Right ventricle myocardium superior (tissue), 1 donor: ENCODE measurements at places on chromosomes 7 and 10. TPM values are rescaled to one million over a fixed set of nuclear protein-coding genes. Genes with fewer than 3 reads are reported as not detected.
A peak's percentile ranks its signal among the peaks of the same experiment; 100 is the strongest.

Gene PDE6C
- not detected for total RNA-seq

DNA sequence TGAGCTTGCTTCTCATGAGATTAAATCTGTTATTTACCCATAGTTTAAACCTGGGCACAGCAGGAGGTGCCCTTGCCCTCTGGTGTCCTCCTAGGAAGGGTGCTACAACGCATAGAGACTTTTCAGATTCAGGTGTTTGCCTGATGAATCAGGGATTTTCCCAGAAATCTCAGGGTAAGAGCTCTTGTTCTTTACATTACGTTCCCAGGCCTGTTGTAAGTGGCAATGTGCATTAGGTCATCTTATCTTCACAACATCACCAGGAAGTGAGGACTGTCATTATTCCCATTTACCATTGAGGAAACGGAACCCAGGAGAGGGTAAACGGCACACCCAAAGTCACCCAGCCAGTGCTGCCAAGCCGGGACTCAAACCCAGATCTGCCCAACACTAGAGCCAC, 73.0 kb downstream of the NHLRC2 start:
- no peak for DNase-seq

- DNase-seq: peak; percentile 75
Measured at GRCh38 chr7:132500727-132501440, 75.4 kb downstream of the PLXNA4 start.

DNA sequence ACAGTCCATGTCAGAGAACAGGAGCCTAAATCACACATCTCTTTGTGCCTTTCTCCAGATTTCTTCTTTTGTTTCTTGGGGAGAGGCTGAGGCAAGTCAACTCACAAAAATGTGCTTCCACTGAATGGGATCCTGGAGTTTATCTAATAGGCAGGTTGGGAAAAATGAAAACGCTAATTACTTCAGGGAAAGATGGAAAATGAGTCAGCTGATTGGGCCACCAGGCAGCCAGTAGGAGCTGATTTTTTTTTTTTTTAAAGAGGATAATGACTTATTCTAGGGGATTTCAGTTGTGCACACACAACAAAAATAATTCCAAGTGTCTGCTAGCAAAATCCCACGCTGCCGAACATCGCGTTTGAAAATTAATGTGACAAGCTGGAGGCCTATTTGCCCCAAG, 412.8 kb upstream of the ZMIZ1 start:
- no peak for DNase-seq

Gene CPA1
- not detected for total RNA-seq

Gene LRRD1
- not detected for total RNA-seq

DNA sequence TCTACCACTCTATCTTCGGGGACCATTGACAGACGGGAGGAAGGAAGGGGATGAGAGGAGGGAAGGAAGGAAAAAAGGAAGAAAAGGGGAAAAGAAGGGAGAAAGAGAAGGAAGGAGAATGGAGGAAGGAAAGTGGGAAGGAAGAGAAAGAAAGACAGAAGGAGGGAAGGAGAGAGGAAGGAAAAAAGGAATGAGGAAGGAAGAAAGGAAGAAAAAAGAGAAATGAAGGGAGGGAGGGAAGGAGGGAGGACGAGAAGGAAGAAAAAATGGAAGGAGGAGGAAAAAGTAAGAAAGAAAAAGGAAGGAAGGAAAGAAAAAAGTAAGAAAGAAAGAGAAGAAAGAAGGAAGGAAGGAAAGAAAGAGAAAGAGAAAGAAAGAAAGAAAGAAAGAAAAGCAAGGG, 128.9 kb downstream of the ADARB2 start:
- no peak for DNase-seq

Gene LEP
- total RNA-seq: 0.86 TPM

DNA sequence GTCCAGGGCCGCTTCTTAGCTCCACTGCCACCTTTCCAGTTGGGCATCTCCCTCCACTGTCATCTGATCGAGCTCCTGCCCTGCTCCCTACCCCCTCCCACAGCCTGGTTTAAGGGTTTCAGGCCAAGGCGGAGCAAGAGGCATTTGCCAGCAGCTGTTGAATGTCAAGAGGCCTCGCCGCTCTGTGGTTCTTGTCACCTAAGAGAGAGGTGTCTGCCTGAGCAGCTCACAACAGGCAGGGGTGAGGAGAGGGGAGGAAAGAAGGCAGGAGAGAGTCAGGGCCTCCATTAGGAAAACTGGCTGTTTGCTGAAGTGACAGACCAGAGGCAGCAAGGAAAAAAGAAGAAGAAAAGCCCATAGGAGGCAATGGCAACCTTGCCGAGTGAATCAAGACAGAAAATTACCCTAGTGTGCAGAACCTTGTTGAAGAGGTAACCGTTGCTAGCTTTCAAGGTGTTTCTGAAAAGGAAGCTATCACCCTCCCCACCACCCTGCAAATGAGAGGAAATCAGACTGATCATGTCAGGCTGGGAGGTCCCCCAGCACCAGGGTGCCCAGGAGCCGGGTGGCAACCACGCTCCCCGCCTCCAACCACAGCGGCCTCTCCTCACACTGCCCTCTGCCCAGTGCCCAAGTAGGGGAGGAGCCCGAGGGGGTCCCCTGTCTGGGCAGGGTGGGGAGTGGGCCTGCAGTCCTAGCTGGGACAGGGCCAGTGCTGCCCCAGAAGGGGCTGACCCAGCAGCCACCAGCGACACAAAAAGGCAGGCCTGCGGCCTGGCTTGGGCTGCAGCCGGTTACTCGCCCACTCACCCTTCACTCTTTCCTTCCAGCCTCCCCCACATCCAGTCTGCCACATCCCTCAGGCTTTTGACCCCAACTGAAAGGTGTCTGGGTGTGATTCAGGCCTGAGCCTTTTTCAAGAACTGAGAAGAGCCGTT, 7.1 kb downstream of the GATA3 start:
- DNase-seq: no peak

Gene PLEKHA8
- 3.9 TPM for total RNA-seq

Gene GLI3
- 3.3 TPM for total RNA-seq

GRCh38 chr10:79335094-79335469, 12.2 kb upstream of the PPIF start:
- DNase-seq: no peak

DNA sequence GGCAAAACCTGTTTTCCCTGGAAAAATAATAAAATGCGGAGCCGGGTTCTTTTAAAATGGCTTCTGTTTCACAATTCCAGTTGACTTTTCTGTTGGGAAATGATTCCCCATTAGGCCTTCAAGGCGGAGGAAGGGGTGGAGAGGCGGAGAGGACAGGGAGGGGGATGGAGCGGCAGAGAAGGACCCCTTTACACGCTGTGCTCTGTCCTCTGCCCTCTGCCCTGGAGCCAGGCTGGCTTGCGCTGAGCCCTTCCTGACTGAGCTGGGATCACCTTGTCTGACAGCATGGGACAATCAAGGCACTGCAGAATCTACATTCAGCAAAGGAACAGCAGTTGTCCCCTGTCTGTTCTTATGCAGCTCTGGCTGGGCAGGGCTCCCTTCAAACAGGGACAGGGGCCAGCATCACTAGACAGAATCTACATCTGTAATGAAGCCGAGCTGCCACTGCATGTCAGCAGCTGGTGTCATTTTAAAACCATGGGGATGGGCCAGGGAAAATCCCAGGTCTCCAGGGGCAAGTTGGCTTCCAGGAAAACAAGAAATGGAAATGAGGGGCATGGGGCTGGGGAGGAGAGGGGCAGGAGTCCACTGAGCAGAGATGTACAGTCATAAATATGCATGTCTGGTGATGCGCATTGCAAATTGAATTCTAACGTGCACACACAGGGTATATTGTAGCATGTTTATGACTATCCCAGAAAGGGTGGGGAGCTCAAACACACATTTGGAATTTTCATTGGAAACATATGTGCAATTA, 120.0 kb downstream of the MKX start:
- DNase-seq: no peak

DNA sequence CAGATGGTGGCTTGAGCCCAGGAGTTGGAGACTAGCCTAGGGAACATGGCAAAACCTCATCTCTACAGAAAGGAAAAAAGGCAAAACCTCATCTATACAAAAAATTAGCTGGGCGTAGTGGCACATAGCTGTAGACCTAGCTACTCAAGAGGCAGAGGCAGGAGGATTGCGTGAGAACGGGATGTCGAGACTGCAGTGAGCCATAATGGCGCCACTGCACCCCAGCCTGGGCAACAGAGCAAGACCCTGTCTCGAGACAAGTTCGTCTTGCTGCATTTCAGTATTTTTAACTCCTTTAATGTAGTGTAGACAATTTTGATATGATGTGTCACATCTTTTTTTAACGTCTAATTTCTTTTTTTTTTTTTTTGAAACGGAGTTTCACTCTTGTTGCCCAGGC, 31.4 kb upstream of the KMT2C start:
- DNase-seq: no peak
